NCI-H2081 (cell line): ENCODE measurements at places on chromosomes 2 and 18.

- DNase-seq, result no peak
These were observed 142.7 kb downstream of the CDH20 start for GRCh38 chr18:61475931-61476330.

DNA sequence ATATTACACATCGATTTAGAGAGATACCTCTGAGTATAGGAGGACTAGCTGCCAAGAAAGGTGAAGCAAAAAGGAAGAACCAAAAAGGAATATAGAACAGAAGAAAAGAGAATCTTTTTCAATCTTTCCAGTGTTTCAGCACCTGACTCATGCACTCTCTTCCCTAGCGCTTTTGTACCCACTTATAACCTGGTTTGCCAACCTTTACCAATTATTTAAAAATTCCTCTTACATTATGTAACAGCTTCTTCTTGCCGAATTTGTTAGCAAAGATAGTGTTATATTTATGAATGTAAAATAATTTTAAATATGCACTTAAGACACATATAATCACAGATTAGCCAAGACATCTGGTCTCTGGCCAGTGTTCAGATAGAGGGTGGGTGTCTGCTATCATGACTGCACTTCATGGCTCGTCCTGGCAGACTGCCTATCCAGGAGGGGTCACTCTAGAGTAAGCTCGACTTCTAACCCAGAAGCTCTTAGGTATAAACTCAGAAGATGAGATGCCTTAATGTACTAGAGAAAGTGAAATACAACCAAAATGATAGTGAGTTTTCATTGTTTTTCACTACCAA lies 122.9 kb downstream of the ATAD2B start:
- no peak for DNase-seq

GRCh38 chr18:76528477-76529432 lies 33.7 kb upstream of the ZNF516 start:
- no peak for DNase-seq

- DNase-seq, result no peak
These were observed 93.3 kb downstream of the HS1BP3 start for GRCh38 chr2:20557635-20558034.
